ENCODE measurements at places on chromosomes 16 and 17.

DNA sequence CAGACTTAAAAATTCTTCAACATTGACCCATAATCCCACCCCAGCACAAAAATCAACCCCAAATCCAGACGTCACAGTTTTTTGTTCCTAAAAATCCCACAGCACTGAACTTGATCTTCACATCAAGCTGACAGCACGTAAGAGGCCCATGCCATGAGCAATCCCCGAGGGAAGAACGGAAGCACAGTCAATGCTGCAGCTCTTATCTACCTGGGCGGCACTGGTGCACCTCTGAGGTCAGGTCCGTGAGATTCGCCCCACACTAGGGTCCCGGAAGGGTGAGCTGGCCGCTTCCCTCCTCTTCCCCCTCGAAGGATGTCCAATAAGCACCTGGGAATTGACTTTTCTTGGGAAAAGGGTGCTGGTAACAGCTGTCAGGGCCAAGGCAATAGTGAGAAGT is 11.3 kb upstream of the ITGAE start:
- no peaks in the 10 kb centered on the region for H3K4me1 ChIP-seq
- no peak overlapping the region for H3K4me3 ChIP-seq
- no peaks in the 10 kb centered on the region for H3K27me3 ChIP-seq
- peaks cover 45% of the 10 kb centered on the region for H3K36me3 ChIP-seq
- DNase-seq, result no peak

- H3K4me1 ChIP-seq, result peaks cover 11% of the 10 kb centered on the region
- H3K4me3 ChIP-seq, result peak within 1 kb of the TSS; percentile 88
- peak; percentile 37 for DNase-seq
- peak within 1 kb of the TSS; percentile 60 for H3K27ac ChIP-seq
Measured at GRCh38 chr16:67936124-67936879, at the start of gene PSMB10. Gene PSMB10, minus strand, starts transcription at chr16:67936850. Its CDS starts 101 bp downstream, at chr16:67936749.

DNA sequence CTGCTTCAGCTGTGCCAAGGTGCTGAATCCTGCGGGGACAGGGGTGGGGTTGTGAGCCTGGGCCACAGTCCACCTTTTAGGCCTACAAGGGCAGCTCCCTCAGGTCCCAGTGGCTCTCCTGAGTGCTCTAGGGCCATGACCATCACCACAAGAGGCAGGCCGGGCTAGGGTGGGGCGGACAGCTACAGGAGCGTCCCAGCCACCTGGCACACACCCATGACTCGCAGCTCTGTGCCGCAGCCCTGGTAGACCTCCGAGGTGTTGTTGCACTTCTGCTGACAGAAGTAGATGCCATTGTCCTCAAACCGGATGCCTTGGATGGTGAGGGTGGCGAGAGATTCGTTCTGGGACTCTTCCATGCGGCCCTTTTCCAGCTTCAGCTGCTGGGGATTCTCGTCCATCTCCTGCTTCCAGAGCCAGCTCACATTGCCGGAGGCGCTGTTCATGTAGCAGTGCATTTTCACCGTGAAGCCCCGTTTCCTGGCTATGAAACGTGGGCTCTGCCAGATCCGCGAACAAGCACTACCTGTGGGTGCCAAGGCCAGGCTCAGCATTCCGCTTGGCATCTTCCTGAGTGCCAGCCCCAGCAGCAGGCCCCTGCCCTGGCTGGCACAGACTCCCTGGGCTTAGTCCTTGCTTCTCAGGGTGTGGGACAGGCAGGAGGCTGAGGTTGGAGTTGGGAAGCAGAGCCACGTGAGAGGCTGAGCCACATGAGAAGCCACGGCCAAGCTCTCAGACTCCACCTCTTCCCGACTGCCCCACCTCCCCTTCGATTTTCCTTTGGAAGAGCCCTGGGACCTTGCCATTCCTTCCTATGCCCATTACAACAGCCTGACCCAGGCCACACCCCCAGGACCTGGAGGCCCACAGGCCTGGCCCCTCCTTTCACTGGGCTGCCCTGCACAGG is 2.0 kb downstream of the CD79B start:
- no peak for DNase-seq
- no peak overlapping the region for H3K4me3 ChIP-seq
- no peak overlapping the region for H3K27ac ChIP-seq

DNA sequence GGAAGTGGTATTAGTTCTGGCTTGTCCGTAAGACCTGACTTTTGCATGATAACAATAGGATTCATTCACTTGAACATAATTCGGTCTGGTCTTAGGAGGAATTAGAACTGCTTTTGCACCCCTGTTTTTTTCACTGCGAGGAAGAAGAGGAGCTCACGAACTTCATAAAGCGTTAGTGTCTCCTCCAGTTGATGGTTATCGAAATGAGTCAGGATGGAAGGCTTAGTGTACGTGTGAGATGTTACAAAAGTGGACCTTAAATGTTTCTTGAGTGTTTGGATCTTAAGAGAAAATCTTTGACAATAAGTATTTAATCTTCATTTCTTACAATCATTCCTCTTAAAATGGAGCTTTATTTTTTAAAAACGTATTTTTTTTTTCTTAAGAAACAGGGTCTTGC is 52.8 kb downstream of the USP10 start:
- H3K27me3 ChIP-seq, result no peaks in the 10 kb centered on the region
- no peak for DNase-seq
- H3K36me3 ChIP-seq, result peaks cover 57% of the 10 kb centered on the region

DNA sequence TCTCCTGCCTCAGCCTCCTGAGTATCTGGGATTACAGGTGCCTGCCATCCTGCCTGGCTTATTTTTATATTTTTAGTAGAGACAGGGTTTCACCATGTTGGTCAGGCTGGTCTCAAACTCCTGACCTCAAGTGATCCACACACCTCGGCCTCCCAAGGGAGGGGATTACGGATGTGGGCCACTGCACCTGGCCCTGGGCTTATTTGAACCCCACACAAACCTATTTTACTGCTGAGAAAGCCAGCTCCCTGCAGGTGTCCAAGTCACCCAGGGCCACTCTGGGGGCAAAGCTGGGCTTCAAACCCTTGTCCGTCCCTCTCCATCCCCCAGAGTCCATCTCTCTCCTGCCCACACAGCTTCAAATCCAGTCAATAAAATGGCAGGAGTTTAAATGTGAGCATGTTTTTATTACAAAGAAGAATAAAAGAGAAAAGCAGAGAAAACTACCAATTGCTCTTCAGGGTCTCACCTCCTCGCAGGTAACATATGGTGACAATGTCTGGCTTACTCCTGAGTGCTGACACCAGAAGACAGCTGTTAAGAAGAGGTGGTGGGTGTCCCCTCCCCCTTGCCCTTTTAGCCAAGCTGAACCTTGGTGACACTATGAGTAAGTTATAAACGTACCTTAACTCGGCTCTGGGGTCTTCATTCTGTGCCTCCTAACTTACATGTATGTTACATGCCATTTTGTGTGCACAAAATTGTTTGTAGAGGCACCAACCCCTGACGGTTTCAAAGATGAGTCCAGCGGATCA is 45.4 kb downstream of the LAT start:
- no peaks in the 10 kb centered on the region for H3K36me3 ChIP-seq
- H3K27ac ChIP-seq, result no peak overlapping the region
- H3K4me1 ChIP-seq, result no peaks in the 10 kb centered on the region
- H3K4me3 ChIP-seq, result no peak overlapping the region
- H3K27me3 ChIP-seq, result no peaks in the 10 kb centered on the region

Measured in neuronal stem cell (in vitro differentiated cells).